ENCODE measurements at places on chromosomes 13 and 19.
A peak's percentile ranks its signal among the peaks of the same experiment; 100 is the strongest.

DNA sequence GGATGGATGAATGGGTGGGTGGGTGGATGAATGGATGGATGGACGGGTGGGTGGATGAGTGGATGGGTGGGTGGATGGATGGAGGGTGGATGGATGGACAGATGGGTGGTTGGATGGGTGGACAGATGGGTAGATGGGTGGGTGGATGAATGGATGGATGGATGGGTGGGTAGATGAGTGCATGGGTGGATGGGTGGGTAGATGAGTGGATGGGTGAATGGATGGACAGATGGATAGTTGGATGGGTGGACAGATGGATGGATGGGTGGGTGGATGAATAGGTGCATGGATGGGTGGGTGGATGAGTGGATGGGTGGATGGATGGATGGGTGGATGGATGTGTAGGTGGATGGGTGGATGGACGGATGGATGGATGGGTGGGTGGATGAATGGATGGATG, 17.8 kb downstream of the SHC2 start:
- DNase-seq = no peak

DNA sequence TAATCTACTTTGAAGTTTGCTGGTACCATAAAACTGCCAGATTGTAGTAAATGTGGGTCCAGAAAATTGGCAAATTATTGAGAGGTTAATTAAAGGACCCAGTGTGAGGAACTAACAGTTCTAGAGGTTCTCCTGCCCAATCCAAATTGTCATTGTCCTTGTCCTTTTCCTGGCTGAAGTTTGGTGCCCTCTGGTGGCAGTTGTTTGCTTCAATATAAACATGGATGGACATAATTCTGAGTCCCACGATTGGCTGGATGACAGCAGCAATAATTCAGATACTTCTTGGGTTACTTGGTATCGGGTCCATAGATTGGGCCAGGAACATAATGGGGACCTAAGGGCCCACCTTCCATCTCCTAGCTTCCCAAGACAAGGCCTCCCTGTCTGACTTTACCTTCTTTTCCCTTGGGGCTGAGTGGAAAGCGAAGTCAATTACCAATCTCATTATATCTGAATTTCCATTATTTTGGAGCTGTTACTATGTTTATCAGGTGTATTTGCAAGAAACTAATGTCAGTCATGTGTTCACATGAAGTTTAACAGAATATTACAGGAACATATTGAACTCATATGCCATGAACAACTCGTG, 33.8 kb upstream of the GARRE1 start:
- DNase-seq = peak; percentile 51

- no peak for DNase-seq
Measured at GRCh38 chr13:98326291-98326690, 149.2 kb upstream of the RNF113B start.

GRCh38 chr13:105787632-105788031, 747.8 kb downstream of the EFNB2 start:
- no peak for DNase-seq

DNA sequence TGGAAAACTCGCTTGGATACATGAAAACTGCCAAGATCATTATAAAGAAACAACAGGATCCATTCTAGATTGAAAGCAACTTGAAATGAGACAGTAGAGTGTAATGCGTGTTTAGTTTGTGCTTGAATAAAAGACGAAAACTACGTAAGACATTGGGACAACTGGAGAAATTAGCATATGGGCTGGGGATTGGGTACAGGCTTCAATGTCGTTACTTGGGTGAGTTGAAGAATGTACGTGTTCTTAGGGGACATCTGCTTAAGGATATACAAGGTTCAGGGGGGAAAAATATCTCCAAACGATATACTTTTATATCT, 471 bp upstream of the ERVK3-1 start:
- DNase-seq = no peak

GRCh38 chr19:8515317-8515716, 1.4 kb upstream of the ZNF414 start:
- DNase-seq = no peak

DNA sequence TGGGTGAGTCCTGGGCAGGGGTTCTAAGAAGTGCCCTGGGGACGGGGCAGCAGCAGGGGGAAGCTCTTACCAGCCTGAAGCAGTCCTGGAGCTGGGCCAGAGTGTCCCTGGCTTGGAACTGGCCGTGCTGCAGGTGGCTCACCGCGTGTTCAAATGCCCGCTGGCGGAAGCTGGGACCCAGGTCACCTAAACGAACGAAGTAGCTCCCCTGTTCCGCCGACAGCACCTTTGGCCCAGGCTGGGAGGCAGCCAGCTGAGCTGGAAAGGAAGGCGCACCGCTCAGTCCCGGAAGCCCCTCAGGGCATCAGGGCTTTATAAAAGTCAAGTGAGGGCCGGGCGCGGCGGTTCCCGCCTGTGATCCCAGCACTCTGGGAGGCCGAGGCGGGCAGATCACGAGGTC, 9.6 kb downstream of the PLIN4 start:
- DNase-seq = no peak

DNA sequence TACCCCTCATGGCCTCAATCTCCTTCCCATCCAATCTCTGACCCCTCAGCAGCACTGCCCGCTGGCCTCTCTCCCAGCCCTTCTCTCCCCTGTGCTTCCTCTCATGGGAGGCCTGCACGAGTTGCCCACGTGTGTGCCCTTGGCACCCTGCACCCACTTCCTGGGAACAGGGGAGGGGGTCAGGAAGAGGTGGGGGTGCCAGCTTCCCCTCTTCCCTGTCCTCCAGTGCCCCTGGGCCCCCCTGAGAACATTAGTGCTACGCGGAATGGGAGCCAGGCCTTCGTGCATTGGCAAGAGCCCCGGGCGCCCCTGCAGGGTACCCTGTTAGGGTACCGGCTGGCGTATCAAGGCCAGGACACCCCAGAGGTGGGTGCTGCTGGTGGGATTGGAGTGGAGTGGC, 19.2 kb downstream of the AXL start:
- no peak for DNase-seq

DNA sequence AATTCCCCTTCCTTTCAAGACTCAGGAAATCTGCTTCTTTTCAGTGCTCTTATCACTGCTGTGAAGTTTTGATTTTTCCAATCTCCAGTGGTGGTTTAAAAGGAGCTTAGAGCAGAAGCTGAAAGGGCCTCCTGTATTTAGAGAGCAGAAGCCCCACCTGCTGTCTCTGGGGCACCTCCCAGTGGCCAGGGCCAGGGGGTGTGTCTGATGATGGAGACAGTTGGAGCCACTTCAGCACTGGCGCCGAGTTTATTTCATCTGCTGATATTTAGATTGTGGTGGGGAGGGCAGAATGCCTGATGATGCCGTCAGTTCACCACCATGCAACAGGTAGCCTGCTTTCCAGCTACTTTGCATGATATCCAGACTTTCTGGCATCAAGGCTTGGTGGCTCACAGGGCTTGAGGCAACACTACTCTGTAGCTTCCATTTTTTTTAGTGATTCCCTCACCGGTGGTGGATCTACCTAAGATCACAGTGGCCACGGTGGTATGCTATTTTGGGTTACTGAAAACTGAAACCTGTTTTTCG, 371.9 kb downstream of the KCNRG start:
- peak; percentile 59 for DNase-seq

GRCh38 chr19:44607917-44608316, 5.4 kb upstream of the IGSF23 start:
- DNase-seq = no peak

GRCh38 chr19:4232614-4233281, 3.4 kb downstream of the EBI3 start:
- no peak for DNase-seq

- no peak for DNase-seq
Measured at GRCh38 chr19:30936276-30936675, 413.0 kb downstream of the TSHZ3 start.

- peak; percentile 92 for DNase-seq
Measured at GRCh38 chr13:74061926-74062595, 72.1 kb downstream of the KLF12 start.

- DNase-seq = no peak
Measured at GRCh38 chr13:79051472-79051871, 354.6 kb downstream of the RBM26 start.

DNA sequence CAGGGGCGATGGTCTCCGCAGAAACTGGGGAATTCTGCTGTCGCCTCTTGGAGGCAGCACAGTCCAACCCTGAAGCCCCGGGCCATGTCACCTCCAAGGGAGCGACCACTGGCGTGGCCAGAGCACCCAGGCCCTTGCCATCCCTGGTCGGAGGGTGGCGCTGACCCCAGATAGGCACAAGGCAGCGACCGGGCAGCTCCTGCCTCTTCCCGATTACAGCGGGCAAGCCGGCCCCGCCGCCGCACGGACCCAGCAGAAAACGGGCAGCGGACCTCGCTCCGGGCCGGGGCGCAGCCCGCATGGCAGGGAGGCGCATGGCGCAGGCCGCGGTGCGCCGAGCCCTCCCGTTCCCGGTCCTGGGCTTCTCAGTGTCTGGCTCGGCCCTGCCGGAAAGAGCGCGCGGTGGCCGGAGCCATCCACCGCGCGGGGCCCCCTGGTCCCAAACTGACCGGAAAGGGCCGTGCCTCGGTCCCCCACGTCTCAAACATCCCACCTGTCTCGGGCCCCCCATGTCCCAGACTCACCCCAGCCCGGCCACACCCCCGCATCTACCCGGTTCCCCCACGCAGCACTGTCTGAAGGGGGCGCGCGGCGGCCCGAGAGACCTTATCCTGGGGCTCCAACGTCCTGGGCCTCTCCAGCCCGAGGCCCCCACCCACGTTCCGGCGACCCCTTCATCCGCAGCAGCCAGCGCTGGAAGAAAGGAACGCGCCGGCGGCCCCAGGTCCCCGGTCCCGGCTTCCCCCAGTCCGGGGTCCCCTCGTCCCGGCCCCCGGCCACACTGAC, 727 bp downstream of the CERS1 start:
- DNase-seq = no peak

- DNase-seq = peak; percentile 74
Measured at GRCh38 chr19:46426506-46427162, 2.1 kb downstream of the PNMA8C start.

DNA sequence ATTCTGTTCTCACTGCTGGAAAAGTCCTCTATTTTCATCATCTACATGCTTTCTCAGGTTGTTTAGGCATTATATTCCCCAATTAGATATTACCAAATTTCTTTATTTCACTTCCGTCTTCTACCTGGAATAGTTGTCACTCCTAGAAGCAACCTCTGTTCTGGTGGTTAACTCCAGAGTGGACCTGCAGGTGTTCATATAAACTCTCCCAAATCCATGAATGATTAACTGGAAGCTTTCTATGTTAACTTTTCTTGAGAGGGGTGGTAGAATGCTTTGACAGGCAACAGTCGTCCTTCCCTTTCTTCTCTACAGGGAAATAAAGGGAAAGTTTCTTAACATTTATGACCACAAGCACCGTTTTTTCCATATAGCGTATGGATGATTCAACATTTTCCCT, 48.4 kb upstream of the UFM1 start:
- no peak for DNase-seq

- DNase-seq = no peak
Measured at GRCh38 chr13:27968316-27969081, 616 bp downstream of the CDX2 start.

DNA sequence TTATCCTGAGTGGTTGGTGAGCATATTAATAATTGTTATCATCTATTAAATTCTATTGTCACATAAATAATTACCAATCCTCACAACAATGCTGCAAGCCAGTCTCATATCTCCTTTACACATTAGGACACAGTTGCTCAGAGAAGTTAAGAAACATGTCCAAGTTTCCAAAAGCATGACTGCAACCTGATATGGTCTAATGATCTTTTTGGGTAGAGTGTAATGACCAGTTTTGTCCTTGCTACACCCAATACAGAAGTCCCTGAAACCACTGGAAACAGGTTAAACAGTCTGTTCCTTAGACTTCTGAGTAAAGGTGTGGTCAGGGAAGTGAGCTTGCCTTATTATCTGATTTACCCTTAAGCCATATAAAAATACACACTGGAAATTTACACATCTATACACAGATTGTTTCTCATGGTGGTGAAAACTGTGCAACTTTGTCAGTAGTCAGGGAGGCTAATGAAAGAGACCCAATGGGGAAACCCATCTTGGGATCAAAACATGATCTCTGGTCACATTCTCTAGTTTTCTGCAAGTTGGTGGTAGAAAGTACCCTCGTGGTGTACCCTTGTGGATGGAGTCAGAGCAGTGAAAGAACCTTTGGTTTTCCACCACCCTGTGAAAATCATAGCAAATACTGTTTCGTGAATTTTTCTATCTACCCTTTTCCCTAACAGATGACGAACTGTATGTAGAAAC, 146.0 kb upstream of the KLF12 start:
- DNase-seq = no peak

DNA sequence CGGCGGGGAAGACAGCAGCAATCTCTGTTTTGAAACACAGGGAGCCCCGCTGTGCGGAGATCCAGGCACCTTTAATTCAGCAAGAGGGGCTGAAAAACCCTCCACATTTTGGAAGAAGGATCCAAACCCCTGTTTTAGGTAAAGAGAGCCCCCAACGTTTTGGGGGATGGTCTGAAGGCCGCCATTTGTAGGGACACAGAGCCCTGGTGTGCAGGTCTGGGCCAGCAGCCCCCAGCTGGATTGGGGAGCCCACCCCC, 3.5 kb upstream of the HOOK2 start:
- DNase-seq = no peak

DNA sequence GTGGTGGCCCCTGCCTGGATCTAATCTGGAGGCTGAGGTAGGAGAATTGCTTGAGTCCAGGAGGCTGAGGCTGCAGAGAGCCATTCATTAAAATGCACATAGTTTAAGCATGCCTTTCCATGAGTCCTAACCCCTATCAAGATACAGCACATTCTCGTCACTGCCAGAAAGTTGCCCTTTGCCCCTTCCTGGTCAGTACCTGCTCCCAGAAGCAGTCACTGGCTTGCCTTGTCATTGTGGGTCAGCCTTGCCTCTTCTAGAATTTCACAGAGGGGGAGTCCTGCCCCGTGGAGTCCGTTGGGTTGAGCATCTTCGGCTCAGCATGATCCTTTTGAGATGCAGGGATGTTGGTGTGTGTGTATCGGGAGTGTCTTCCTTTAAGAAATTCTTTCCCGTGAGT, 10.8 kb downstream of the BICRA start:
- DNase-seq = peak; percentile 46

GRCh38 chr13:59197397-59197796, 966.3 kb downstream of the DIAPH3 start:
- no peak for DNase-seq

GRCh38 chr13:22198001-22198400, 527.1 kb downstream of the FGF9 start:
- no peak for DNase-seq

GRCh38 chr13:36915896-36916640, 4.0 kb downstream of the SMAD9 start:
- no peak for DNase-seq

DNA sequence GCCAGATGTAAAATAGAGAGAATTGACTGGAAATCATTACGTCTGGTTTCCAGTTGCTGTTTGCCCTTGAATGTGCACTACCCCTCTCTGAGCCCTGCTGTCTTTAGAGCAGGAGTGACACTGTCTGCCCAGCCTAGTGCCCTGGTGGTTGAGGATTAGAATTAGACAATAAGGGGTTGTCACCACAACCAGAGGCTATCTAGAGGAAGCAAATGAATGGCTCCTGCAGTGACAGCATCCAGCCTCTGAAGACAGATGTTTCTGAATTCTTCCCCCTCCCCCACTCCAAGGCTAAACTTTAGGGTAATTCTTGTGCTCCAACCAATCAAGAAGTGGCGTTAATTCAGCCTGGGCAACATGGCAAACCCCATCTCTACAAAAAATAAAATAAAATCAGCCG, 2.0 kb downstream of the RAB8A start:
- no peak for DNase-seq
